ENCODE measurements at places on chromosomes 7 and 10. TPM values are rescaled to one million over a fixed set of nuclear protein-coding genes. Genes with fewer than 3 reads are reported as not detected.

The EPDR1 gene
- 13.1 TPM for total RNA-seq

The FANK1 gene
- 18.1 TPM for total RNA-seq

The ARHGEF35 gene
- 15.4 TPM for total RNA-seq

The ENO4 gene
- 0.16 TPM for total RNA-seq

- DNase-seq: no peak
- peak overlapping the region; percentile 76 for H3K27ac ChIP-seq
- no peaks in the 10 kb centered on the region for H3K4me1 ChIP-seq
Measured at GRCh38 chr10:93420091-93420490, 62.0 kb downstream of the MYOF start.

GRCh38 chr7:14483663-14484062, 418.9 kb downstream of the DGKB start:
- no peaks in the 10 kb centered on the region for H3K4me1 ChIP-seq
- H3K36me3 ChIP-seq: no peaks in the 10 kb centered on the region
- H3K27ac ChIP-seq: no peak overlapping the region
- DNase-seq: no peak
- no peaks in the 10 kb centered on the region for H3K27me3 ChIP-seq

- DNase-seq: no peak
- no peaks in the 10 kb centered on the region for H3K4me1 ChIP-seq
- H3K4me3 ChIP-seq: no peak overlapping the region
- H3K27me3 ChIP-seq: no peaks in the 10 kb centered on the region
- H3K27ac ChIP-seq: no peak overlapping the region
Measured at GRCh38 chr7:3867863-3868262, 566.8 kb downstream of the SDK1 start.

- no peaks in the 10 kb centered on the region for H3K36me3 ChIP-seq
- no peak overlapping the region for H3K27ac ChIP-seq
- H3K4me3 ChIP-seq: no peak overlapping the region
- DNase-seq: peak; percentile 11
- no peaks in the 10 kb centered on the region for H3K27me3 ChIP-seq
- H3K4me1 ChIP-seq: no peaks in the 10 kb centered on the region
Measured at GRCh38 chr7:55194522-55194921, 170.6 kb upstream of the LANCL2 start.

DNA sequence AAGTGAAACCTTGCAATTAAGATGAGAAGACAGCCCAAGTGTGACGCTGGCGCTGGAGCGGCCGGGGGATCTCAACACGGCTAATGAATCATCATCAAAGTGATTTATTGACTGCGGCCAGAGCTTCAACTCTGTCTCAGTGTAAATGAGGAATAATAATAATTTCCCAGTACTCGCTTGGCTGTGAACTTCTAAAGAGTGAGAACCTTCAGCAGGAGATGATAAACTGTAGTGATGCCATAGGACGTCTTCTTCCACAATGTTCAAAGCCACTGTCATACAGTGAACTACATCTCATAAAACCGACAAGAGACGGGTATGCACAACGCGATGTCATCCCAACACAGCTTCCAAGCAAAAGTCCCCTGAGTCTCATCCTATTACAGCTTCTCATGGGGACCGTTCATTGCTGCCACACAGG, 123.6 kb upstream of the NOBOX start:
- no peak for DNase-seq
- H3K27me3 ChIP-seq: no peaks in the 10 kb centered on the region
- no peaks in the 10 kb centered on the region for H3K4me1 ChIP-seq
- no peak overlapping the region for H3K4me3 ChIP-seq

DNA sequence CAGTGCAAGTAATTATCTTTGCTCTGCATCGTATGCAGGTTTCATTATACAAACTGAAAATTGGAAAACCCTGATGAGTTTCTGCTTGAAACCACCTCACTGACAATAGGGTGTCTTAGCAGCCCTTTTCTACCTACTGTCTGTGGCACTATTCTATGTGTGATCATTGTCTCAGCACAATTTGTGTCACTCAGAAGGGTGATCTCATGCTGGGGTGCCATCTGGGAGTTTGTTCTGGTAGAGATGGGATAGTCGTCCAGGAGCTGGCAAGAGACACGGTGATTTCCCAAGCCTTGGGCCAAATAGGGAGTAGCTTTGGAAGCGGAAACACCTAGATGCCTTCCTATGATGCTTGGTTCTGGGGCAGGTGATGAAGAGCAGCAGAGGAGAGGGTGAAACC, 186.3 kb downstream of the FRMD4A start:
- no peak overlapping the region for H3K27ac ChIP-seq
- no peak for DNase-seq
- no peaks in the 10 kb centered on the region for H3K36me3 ChIP-seq
- no peaks in the 10 kb centered on the region for H3K4me1 ChIP-seq

DNA sequence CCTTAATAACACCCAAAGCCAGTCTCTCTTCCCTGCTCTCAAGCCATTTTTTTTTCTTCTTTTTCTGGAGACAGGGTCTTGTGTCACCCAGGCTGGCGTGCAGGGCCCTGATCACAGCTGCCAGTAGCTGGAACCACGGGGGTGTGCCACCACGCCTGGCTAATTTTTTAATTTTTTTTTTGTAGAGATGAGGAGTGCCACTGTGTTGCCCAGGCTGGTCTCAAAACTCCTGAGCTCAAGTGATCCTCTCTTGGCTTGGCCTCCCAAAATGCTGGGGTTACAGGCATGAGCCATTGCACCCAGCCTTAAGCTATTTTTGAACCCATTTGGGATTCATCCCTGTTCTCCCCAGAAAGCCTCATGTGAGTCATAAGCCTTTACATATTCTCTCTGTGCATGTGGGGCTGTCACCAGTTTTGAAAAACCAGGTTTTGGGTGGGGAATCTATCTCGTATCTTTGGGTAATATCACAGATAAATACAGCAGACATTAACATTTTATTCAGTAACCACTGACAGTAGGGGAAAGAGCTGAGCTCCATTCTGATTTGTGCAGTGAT, 15.5 kb downstream of the ZNF487 start:
- no peak for DNase-seq
- no peak overlapping the region for H3K27ac ChIP-seq
- H3K36me3 ChIP-seq: no peaks in the 10 kb centered on the region
- H3K4me3 ChIP-seq: no peak overlapping the region
- no peaks in the 10 kb centered on the region for H3K27me3 ChIP-seq

DNA sequence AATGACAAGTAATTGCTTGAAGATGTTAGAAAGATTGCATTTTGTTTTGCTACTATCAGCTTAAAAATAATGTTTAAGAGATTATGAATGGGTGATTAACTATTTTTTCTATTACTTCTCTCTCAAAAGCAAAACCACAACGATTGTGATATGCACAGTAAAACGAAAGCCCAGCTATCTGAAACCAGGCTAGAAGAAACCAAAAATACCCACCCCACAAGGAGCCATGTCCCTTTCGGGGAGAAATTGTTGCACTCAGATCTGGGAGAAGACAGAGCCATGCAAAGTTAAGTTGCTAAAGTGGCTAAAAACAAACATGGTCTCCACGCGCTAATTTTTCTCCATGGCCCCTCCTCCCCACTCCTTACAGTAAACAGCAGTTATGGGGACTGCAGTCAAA, 173.6 kb downstream of the RPS24 start:
- H3K4me1 ChIP-seq: no peaks in the 10 kb centered on the region
- no peaks in the 10 kb centered on the region for H3K36me3 ChIP-seq
- H3K27ac ChIP-seq: no peak overlapping the region
- no peaks in the 10 kb centered on the region for H3K27me3 ChIP-seq
- no peak overlapping the region for H3K4me3 ChIP-seq

GRCh38 chr10:14616955-14617730, 157.6 kb downstream of the FAM107B start:
- H3K4me1 ChIP-seq: no peaks in the 10 kb centered on the region
- no peaks in the 10 kb centered on the region for H3K27me3 ChIP-seq
- no peak overlapping the region for H3K27ac ChIP-seq

GRCh38 chr10:70715853-70716795, 43.8 kb downstream of the ADAMTS14 start:
- H3K27ac ChIP-seq: no peak overlapping the region
- no peaks in the 10 kb centered on the region for H3K36me3 ChIP-seq
- H3K4me3 ChIP-seq: no peak overlapping the region
- no peaks in the 10 kb centered on the region for H3K4me1 ChIP-seq
- H3K27me3 ChIP-seq: no peaks in the 10 kb centered on the region

GRCh38 chr10:12214763-12215218, 18.8 kb downstream of the CDC123 start:
- H3K27me3 ChIP-seq: no peaks in the 10 kb centered on the region
- no peak overlapping the region for H3K27ac ChIP-seq
- H3K4me1 ChIP-seq: no peaks in the 10 kb centered on the region

- H3K27ac ChIP-seq: no peak overlapping the region
- no peak overlapping the region for H3K4me3 ChIP-seq
- H3K27me3 ChIP-seq: no peaks in the 10 kb centered on the region
Measured at GRCh38 chr7:28759475-28759971, 198.6 kb downstream of the TRIL start.

DNA sequence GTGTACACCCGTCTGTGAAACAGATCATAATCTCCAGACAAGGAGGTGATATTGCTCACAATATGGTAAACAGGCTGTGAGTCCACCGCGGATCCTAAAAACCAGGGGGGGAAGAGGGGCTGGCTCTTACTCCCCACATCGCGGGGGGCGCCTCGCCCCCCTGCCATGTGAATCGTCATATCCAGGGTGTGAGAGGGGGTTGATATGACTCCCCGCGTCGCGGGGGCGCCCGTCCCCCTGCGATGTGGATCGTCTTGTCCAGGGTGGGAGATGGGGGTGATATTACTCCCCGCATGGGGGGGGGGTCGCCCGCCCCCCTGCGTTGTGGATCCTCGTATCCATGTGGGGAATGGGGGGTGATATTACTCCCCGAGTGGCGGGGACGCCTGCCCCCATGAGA, 30.9 kb downstream of the OCM2 start:
- no peak overlapping the region for H3K27ac ChIP-seq
- H3K27me3 ChIP-seq: no peaks in the 10 kb centered on the region
- H3K36me3 ChIP-seq: no peaks in the 10 kb centered on the region

- no peak overlapping the region for H3K4me3 ChIP-seq
- no peaks in the 10 kb centered on the region for H3K36me3 ChIP-seq
- DNase-seq: no peak
- H3K27me3 ChIP-seq: no peaks in the 10 kb centered on the region
Measured at GRCh38 chr7:36002900-36003299, 150.2 kb upstream of the EEPD1 start.

DNA sequence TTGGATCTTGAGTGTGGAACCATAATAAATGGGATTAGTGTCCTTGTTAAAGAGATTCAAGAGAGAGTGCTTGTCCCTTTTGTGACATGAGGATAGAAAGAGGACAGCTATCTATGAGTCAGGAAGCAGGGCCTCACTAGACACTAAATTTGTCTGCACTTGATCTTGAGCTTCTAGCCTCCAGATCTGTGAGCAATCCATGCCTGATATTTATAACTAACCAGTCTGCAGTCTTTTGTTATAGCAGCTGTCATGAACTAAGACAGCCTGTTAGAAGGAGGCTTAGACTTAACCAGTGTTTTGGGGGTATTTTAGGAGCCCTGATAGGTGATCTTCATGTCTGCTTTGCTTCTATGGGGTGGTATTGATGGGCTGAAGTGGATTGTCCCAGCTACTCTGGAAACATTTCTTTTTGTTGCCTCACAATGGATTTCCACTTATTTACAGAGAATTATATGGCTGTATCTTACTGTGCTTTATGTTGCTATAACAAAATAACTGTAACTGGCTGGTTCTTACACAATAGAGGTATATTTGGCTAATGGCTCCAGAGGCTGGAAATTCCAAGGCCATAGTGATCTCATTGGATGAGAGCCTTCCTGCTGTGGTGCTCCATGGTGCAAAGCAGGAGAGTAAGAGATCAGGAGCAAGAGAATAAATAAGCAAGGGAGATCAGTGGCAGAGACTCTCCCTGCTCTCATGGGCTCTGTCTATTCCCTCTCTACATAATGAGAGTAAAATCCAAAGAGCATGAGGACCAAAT, 23.4 kb upstream of the AKR1C3 start:
- H3K36me3 ChIP-seq: no peaks in the 10 kb centered on the region
- H3K27me3 ChIP-seq: no peaks in the 10 kb centered on the region
- no peak for DNase-seq
- H3K27ac ChIP-seq: peak overlapping the region; percentile 91
